ENCODE measurements at places on chromosomes 11 and 22.

GRCh38 chr11:10540546-10540914 is 457 bp downstream of the RNF141 start:
- DNase-seq: no peak

- DNase-seq: no peak
Observed at GRCh38 chr11:68412593-68413475, 47.7 kb upstream of the PPP6R3 start.

GRCh38 chr11:21430537-21430936 is 761.2 kb downstream of the NELL1 start:
- no peak for DNase-seq

DNA sequence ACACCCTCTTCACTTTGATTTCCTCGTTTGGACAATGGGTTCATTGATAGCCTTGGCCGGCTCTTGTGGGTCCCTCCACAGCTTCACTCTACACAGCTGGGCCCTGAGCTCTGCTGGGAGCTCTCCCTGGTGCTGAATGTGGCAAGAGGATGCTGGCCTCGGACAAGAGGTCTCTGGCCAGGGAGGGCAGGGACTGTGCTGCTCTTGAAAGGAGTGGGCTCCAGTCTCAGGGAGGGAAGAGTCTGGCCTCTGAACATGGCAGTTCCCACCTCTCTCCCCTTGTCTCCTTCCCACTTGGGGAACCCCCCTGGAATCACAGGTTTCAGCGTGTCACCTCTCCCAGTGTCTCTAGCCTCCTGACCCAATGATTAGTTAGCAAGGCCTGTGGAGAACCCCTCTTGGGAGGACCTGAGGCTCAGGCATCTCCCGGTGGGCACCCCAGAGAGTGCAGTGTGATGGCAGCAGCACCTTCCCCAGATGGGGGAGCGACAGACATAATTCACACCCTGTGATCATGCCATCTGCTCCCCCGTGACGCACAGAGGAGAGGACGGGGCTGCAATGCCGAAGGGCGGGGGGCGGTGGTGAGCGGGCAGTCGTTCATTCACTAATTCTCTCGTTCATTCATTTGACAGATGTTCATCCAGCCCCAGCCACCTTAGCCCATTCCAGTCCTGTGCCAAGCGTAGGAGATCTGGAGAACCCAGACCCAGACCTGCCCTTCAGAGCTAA is 2.8 kb upstream of the CABP7 start:
- DNase-seq: peak; percentile 62

GRCh38 chr11:120695939-120696338 is 184.4 kb downstream of the GRIK4 start:
- DNase-seq: no peak

DNA sequence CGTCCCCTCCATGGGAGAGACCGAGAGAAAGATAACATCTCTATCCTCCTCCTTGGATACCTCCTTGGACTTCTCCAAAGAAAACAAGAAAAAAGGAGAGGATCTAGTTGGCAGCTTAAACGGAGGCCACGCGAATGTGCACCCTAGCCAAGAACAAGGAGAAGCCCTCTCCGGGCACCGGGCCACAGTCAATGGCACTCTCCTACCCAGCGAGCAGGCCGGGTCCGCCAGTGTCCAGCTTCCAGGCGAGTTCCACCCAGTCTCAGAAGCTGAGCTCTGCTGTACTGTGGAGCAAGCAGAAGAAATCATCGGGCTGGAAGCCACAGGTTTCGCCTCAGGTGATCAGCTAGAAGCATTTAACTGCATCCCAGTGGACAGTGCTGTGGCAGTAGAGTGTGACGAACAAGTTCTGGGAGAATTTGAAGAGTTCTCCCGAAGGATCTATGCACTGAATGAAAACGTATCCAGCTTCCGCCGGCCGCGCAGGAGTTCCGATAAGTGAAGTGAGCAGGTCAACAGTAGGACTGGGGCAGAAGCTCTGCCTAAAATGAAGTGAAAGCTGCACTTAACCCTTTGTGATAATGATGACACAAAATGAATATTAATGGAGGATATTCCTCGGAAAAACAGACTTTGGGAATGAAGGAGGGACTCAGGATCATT is 65.3 kb downstream of the WNT11 start:
- DNase-seq: no peak

DNA sequence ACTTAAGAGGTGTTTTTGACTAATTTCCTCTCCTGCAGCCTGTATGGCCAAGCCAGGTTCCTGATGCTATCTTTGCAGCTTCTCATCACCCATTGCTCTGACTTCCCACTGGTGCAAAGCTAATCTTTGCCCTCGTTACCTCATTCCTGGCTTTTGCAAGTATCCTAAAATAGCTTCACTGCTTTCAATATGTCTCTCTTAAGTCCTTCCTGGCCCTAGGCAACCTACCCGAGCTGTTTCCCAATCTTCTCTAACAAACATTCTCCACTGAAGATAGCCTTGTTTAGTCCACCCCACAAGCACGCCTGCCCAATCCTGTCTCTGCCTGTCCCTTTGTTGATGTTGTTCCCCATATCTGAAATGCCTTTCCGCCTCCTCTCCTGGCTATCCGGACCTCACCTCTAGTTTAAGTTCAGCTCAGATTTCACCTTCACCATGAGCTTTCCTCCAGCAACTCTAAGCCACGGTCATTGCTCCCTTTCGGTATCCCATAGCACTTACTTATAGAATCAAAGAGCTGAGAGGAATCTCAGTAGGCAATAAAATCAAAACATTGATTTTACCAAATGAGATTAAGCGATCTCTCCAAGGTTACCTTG is 30.1 kb upstream of the CECR2 start:
- no peak for DNase-seq

DNA sequence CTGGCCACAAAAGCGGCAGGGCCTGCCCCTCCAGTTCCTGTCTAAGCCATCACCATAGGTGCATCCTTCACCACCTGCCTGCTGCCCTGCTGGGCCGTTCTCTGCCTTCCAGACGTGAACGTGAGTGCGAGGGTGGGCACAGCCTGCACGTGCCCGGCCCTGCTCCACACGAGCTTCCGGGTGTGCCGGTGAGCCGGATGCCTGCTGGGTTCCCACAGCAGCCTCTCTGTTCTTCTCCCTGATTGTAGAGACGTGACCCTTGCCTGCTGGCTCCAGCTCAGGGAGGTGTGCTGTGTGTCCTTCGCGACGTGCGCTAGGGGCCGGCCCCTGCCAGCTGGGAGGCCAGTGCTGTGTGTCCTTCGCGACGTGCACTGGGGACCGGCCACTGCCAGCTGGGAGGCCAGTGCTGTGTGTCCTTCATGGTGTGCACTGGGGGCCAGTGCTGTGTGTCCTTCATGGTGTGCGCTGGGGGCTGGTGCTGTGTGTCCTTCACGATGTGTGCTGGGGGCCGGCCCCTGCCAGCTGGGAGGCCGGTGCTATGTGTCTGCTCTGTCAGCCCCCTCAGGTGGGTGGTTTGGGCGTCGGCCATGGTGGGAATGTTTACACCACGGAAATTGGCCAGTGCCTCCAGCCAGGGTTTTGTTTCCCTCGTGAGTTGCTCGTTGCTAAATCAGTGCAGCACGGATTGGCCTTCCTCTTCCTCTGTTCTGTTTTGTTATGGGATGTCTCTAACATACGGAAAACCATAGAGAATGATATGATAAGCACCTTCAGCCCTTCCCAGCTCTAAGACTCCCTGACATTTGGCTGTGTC is 35.4 kb upstream of the BRSK2 start:
- DNase-seq: no peak

DNA sequence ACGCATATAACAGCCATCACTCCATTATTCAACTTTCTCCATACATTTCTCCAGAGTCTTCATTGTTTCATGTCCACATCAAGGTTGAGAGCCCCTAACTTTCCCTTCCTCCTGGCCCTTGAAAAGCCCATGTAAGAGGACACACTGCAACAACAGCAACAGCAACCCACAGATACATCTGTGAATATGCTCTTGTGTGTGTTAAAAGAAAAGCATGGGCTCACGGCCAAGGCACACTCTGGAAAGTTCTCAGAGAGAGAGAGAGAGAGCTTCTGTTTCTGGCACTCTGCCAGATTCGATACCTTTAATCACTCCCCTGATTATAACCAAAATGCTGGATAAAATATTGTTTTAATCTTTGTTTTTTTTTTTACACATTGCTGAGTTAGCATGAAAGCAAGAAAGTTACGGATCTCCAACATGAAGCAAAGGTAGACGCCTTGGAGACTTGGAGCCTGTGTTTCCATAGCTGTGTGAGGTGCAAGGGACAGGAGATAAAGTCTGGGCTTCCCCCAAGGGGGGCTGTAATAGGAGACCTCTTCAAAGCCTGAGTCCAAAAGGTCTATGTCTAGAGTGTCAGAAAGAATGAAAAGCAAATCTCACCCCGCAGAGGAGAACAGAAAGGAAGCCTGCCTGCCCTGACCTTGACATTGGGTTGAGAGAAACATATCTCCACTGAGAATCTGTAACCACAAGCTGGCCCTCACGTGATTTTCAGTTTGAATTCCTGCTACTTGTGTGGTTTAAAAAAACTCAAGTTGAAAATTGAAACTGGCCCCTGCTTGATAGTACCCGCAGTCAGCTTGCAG is 33.7 kb upstream of the MPPED1 start:
- no peak for DNase-seq

DNA sequence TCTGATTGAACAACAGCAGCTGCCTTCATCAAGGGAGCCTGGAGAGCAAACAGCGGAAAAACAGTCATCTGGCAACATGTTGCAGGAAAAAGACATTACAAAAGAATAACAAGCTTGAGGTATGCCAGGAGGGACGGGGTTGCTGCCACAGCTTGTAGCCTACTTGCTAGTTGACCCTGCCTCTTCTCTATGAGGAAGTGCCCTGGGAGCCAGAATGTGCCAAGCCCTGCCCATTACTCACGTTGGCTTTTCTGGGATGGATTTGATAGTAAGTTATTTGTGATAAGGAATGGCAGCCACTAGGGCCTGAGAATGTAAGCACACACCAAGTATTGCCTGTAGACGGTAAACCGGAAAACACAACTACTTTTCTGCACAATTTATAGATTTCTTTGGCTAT is 113.5 kb upstream of the KIRREL3 start:
- DNase-seq: no peak

DNA sequence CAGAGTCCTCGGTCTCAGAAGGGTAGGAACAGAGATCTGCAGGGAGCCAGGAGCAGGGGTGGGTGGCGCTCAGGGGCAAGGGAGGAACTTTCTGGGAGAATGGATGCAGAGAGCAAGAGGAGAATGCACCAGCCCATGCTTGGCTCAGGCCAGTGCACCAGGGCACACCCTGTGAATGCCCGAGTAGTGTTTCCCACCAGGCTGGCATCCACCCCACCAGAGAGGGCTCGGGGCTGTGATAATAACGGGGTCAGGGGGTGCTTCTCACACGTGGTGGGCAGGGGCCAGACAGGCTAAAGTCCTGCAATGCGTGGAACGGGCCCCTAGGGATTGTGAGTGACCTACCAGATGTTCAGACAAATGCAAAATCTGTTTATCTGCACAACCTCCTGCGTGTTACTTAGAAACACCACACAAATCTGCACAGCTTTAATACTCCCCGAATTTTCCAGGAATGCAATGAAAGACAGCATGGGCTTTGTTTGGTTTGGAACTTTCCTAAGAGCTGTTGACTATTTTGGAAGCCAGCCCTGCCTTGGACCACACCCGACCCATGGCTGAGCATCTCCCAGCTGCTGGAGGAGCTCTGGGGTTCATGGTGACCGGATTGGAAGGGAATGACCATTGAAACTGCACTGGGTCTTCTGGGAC is 368.3 kb downstream of the SHANK2 start:
- DNase-seq: no peak

DNA sequence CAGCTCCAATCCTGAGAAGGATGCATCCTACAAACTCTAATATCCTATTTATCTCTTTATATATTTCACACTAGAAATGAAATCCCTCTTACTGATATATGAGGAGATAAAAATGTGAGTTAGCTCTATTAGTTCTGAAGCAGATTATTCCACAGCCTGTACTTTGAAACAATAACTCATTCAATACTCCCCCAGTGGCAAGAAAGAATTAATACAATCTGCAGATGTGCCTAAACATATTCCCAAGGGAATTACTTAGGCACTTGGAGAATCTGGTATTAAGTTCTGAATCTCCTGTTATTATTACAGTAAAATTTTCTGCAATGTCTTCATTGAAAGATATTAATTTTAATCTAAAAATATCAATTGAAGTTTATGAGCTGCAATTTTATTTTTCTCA is 59.4 kb downstream of the DDI1 start:
- DNase-seq: no peak

DNA sequence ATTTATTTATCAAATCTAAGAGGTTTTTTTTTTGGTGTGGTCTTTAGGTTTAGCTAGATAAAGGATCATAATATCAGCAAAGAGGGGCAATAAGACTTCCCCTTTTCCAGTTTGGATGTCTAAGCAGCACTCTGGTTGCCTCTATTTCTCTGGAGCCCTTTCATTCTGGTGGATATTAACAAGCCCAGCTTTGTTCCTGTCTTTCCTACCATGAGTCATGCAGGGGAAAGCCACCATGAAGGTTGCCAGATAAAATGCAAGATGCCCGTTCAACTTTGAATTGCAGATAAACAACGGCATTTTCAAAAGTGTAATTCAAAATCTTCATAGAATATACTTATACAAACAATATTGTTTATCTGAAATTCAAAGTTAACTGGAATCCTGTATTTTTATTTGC is 143.6 kb downstream of the ADAMTS15 start:
- DNase-seq: no peak

GRCh38 chr11:3160252-3161031 is 4.7 kb downstream of the OSBPL5 start:
- DNase-seq: no peak

DNA sequence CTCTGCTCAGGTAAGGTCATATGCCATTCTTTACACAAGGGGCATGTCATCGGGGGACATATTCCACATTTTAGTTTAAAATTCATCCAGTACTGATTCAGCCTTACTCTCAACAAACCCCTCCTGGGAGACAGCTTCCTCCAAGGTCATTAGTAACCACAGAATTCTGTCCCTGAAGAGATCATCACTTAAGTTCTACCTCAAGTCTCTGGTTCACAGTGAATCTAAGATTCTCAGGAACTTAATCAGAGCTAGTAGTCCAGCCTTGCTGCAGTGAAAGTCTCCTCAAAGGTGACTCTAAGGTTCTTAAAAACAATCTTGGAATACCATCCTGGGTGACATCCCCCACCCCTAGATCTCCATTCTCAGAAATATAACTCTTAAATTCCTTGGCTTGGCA is 18.9 kb upstream of the GDPD4 start:
- no peak for DNase-seq

GRCh38 chr11:11521306-11522002 is 100.4 kb downstream of the GALNT18 start:
- no peak for DNase-seq

GRCh38 chr11:35065566-35065965 is 73.4 kb upstream of the CD44 start:
- DNase-seq: no peak

DNA sequence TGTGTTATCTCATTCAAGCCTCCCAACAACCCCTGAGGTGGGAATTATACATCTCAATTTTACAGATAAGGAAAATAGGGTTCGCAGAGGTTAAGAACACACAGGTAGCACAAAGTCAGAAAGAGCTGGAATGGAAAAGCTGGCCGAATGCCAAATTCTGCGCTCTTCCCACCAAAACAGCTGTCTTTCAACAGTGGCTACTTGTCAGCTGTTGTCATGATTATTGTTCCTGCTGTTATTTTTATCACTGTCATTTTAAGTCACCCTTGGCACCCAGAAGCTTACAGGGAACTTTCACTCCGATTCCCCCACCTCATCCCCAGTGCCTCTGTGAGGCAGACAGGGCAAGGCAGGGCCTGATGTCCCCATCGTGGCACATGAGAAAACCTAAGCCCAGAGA is 74.5 kb upstream of the CSNK2A3 start:
- no peak for DNase-seq

Measured in activated CD8-positive, alpha-beta memory T cell treated with anti-CD3 and anti-CD28 coated beads, Interleukin-2, amount 50 U/mL, for 48 hours (primary cell).